ENCODE measurements at places on chromosomes 11 and 22.

GRCh38 chr22:47041271-47042115 lies 279.0 kb downstream of the TBC1D22A start:
- DNase-seq, result no peak

- no peak for DNase-seq
Observed at GRCh38 chr11:118694185-118694584, 14.7 kb upstream of the TREH start.

DNA sequence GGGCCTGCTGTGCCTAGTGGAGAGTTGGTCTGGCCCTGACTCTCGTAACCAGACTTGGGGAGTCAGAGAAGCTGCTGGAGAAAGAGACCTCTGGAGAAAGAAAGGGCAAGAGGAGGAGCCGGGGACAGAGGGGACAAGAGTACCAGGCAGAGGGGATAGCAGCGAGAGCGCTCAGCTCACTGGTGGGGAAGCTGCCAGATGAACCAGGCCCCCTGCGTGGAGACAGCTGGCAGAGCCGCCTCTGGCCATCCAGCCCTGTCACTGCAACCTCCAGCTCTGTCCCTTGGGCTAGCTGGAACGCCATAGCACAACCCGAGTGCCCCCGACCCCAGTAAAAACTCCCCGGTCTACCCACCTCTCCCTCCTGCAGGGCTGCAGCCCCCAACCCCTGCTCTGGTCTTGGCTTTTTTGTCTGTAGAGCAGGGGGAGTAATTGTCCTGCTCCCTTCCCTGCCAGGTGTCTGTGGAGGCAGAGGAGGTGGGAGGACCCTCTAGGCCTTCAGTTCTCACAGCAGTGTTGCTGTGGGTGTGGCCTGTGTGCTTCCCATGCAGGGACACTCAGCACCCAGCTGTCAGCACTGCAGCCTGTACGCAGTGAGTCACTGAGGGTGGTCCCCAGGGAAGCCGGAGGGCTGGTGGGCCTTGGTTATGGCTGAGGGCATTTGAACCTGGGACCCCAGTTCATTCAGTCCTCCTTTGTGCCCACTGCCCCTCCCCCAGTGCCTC lies 4.8 kb upstream of the SUN2 start:
- DNase-seq, result no peak

DNA sequence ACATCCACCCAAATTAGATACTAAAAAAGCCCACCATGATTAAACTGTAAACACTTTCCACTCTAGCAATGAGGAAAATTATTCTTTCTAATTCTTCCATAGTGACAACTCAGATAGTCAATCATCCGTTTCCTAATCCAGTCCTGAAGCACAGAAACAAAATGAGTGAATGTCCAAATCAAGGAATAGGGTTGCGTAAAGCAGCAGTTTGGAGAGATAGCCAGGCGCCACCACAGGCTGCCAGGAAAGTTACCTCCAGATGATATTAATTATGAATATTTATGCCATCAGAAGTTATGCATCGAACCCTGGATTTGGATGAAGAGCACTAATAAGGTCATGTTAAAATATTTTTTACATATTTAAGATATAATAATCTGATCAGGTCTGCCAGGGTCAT lies 63.2 kb downstream of the ETS1 start:
- DNase-seq, result no peak

DNA sequence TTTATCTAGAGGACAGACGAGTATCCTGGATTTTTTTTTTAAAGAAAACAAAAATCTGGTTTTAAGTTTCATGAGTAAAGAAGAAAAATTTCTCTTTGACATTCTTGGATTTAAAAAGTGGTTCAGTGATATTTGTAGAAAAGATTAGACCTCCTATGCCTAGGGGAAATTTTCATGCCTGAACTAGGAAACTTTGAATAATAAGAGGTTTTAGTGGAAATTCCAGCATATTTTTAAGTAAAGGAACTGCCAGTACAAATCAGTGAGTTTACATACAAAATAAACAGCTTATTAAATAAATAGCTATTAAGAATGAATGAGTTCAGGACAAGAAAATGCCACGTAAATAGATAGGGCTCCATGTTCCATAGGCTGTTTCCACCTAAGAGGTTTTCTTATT lies 17.5 kb downstream of the JAM3 start:
- no peak for DNase-seq

DNA sequence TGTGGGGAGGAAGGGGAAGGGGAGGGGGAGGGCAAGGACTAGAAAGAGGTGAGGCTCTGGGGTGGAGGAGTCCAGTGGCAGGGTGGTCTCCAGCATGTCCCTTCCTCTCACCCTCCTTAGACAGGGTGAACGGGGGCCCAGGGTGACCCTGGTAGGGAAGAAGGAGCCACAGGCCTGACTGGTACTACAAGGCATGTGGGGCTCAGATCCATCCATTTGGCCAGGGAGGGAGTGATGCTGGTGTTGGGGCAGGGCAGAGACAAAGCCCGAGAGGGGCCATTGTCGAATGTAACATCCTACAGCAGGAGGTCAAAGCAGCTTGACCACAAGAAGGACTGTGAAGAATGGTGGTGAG lies 69.0 kb upstream of the SHISAL1 start:
- DNase-seq, result no peak

GRCh38 chr11:122204206-122204605 lies 88.2 kb upstream of the BLID start:
- no peak for DNase-seq

DNA sequence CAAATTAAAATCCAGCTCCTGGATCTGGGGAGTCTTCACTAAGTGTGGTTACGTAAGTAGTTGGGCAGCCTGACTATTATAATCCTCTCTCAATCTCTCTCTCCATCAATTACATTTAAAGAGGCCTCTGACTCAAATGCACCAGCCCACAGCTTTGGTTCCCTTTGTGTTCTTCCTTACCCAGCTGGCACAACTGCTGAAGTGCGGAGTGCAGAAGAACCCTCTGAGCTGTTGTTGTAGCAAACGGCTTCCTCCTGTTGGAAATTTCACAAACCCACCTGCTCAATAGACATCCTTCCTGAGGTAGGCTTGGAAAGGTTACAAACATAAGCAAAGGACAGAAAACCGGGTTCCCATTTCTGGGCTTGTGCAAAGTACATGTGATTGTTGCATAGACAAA lies 17.0 kb upstream of the SORL1 start:
- no peak for DNase-seq

DNA sequence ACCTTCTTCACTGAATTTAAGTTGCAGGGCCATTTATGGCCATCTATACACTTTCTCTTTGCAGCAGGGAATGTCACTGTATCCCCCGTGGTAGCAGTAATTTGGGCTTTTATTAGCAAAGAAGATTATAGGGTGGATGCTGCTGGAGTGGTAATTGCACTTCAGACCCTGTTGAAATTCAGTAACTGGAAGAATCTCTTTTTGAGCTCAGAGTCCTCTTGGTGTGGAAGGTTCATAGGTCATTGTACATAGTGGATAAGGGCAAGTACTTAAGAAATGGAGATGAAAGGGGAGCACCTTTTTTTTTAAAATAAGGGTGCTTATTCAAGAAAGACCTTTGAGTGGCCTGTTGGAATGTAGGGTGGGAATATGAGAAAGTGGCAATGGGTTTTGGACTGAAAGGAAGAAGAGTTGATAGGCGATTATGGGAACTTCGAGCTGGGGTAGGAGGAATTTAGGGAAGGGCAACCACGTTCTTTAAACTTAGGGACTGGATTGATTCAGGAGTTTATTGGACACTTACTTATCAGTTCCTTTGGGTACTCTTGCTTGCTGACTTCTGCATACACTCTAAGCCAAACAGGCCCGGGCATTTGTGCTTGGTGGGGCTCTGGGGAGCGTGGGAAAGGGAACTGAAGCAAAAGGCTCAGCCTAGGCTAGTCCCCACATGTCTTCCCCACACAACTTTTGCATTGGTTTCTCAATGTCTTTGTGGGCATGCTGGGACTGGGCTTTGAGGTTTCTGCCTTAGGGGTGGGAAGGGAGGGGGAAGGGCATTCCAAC lies 26.5 kb downstream of the CTNND1 start:
- DNase-seq, result no peak

DNA sequence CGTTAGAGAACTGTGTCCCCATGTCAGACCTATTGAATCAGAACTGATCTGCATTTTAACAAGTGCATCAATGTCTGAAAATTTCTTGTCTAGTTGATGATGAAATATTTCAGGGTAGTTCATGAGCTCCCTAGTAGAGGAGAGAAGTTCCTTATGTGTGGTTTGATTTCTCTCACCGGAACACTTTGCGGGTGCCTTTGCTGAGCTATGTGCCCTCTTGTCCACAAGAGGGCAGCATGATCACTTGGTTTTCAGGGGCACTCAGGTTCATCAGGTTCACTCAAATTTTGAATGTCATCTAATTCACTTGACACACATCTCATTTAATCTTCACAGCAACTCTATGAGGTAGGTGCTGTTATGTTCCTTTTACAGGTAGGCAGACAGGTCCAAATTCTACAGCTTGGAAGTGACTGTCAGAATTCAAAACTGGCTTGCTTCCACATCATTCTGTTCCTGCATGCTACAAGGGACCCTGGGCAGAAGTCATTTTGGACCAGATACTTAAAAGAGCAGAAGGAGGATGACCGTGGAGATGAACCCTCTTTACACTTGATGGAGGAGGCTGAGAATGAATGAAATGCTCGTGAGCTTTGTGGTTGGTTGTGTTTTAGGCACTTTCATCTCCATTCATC lies 55.6 kb downstream of the P4HA3 start:
- DNase-seq, result peak; percentile 41

DNA sequence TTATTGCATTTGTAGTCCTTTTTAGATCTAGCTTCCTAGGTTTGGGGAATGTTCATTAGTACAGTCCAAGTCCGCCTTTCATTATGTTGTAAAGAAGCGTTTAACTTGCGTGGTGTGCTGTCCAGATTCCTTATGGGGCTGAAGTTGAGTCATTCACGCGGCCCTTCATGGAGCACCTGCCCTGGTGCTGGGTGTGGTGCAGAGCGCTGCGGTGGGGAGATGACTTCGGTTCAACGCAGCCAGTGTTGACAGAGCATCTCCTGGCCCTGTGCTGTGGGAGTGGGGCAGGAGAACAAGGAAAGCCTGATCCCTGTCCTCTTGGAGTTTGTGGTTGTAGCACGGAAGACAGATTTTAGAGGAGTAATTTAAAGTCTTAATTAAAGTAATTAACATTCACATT lies 152.0 kb downstream of the TBC1D22A start:
- DNase-seq, result no peak

All from stimulated activated CD4-positive, alpha-beta T cell treated with anti-CD3 and anti-CD28 coated beads, Interleukin-4, amount 100 ng/mL, for 1 hour (primary cell).